ENCODE measurements at places on chromosomes 4 and X.
A peak's percentile ranks its signal among the peaks of the same experiment; 100 is the strongest.

DNA sequence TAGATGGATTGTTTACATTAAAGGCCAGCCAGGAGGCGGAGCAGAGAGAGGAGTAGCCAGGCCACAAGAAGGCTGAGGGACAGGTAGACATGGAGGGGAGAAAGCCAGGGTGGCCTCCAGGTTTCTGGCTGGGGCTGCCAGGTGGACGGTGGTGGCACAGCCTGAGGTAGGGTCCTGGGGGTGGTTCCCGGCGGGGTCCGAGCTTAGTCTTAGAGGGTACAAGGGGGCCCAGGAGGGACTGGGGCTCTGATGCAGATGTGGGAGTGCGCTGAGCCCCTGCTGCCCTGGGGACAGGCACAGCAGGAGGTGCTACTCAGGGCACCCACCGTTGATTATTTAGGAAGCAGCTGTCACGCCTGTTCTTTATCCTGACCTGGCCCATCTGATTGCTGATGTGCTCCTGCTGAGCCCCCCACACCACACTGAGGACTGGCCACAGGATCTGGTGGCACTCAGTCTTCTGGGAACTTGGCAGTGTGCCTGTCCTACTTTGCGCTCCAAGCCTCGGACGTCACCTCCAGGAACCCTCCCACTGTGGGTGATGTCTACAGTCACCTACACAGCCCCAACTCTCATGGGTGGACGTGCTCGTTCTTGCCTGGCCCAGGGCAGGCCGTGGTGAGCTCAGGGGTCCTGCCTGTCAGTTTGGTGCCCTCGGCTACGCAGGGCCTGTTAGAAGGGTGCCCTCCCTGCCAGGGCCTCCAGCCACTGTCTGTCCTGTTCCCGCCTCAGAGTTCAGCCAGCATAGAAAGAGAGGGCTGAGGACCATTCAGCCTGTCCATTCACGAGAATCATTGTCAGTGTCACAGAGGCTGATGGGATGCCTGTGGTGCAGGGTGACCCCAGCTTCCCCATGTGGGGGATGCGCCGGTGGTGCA, 12.0 kb downstream of the WFS1 start:
- DNase-seq: peak; percentile 20

GRCh38 chr4:84928089-84928488, 38.4 kb downstream of the WDFY3 start:
- DNase-seq: no peak

GRCh38 chr4:119032921-119033685, 102.5 kb upstream of the MYOZ2 start:
- no peak for DNase-seq

DNA sequence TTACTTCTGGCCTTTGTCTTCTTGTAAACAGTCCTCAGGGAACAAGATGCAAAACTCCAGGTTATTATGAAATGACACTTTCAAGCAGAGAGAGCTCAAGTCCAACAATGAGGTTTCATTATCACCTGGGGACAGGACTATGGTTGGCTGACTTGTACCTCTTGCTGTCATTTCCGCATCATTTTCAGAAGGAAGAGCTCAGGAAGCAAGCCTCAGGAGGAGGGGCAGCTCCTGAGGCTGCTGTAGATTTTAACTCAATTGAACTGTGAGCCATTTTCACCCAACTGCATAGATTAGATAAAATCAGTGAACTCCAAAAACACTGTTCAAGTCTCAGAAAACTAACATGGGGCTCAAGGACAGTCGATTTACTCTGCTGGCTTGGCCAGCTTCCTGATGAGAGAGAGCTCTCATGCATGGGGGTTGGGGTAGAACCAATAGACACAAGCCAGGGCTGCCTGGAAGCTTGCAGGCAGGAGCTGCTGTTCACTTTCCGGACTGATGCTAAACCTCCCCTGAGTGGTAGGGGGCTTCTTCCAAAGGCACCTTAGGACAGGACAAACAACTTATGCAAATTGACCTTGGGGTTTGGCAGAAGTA, 23.6 kb downstream of the TMEM255A start:
- DNase-seq: no peak

GRCh38 chr4:128583753-128584712, 225.5 kb upstream of the JADE1 start:
- DNase-seq: no peak

DNA sequence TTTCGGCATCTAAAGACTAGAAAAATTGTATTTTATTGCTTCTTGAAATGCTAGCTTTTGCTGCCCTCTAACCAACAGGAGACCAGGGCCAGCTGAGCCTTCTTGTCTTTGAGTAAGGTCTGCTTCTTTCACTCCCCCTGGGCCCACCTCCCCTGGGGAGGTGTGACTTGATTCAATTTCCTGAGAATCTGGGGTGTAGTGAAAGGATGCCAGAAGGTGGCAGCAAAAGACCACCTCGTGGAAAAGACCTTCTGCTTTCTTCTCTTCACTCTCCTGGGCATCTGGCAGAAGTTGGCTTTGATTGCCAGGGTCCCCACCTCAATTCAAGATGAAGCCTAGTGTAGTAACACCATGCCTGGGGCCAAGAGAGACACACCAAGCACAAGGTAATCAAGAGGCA, 96.5 kb upstream of the MAOA start:
- no peak for DNase-seq

- no peak for DNase-seq
These were observed 17.2 kb downstream of the NKX6-1 start for GRCh38 chr4:84481860-84482245.

- DNase-seq: no peak
These were observed 1040.0 kb downstream of the FAT4 start for GRCh38 chr4:126354784-126355183.

DNA sequence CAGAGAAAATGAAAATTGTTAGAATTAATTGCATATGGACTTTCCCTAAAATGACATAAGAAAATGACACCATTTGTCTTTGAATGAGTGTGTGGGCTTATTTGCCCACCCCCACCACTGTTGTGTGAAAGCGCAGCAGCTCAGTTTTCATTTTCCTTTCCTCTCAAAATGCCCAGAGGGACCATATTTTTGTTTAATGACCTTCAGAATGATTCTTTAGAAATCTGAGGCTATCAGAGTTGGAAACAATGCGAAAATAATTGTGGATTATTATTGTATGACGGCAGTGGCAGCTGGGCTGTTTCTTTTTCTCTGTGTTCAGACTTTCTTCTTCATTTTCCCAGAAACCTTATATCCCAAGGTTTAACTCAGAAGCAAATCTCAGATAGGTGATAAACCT, 44.6 kb upstream of the TEX13A start:
- DNase-seq: no peak

DNA sequence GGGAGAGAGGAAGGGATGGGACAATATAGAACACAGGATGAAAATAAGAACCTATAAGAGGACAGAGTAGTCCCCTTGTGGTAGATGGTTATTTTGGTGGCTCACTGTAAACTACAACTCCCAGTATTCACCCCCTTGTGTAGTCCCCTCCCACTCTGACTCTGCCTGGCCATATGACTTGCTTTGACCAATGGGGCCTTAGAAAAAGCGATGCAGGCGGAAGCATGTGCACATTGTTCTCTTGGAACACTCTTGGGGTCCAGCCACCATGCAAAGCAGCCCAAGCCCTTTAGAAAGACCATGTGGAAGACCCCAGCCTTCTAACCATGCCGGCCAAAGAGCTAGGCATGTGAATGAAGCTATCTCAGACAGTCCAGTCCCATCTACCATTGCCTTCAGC, 415.0 kb downstream of the BCOR start:
- no peak for DNase-seq

- DNase-seq: no peak
These were observed 859.2 kb upstream of the PRKX start for GRCh38 chrX:4572691-4573090.

DNA sequence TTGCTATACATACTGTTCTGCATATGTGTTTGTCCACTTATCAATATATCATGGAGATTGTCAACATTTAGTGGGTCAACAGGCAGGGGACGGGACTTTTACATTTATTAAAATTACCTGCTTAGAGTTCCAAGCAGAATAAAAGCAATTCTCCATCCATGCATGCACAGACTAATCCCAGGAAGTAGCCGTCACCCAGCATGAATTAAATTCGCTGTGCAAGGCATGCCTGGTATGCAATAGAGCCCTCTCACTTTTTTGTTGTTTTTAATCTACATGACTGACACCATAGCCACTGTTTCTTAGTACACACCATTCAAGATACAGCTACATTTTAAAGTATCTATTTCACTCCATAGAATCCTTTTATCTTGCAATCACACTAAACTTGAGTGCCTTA, 108.9 kb downstream of the USP46 start:
- DNase-seq: no peak

DNA sequence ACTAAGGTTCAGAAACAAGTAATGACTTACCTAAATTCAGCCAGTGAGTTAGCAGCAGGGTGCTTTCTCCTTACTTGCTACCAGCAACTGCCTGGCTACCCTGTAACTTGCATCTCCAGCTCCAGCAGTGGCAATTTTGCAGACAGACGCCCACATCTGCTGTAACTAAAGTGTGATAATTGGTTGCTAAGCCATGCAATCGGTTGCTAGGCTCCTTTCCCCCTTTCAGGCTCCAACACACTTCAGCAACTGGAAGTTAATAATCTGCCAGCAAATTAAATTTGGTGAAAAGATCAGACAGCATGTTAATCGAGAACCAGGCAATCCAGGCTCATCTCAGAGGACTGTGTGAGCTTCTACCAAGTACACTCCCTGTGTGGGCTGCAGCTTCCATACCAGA, 24.2 kb upstream of the ARHGEF9 start:
- no peak for DNase-seq

GRCh38 chrX:51459125-51459524, 37.3 kb downstream of the NUDT11 start:
- DNase-seq: no peak

DNA sequence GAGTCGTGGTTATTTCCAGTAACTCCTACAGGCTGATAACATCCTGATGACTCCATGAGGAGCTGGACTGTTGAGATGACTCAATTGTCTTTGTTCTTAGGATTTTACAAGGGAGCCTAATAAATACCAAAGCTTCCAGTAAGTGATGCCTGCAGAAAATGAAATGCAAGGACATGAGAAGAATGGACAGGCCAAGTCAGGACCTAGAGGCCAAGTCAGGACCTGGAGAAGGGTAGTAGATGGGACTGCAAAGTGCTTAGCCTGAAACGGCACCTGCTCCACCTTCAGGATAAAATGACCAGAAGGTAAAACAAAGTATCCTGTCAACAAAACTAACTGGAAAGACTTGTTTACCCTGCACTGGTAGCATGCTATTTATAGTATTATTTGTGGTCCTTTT, 6.4 kb upstream of the SLC10A6 start:
- no peak for DNase-seq

- no peak for DNase-seq
These were observed 2353.5 kb downstream of the ARAP2 start for GRCh38 chr4:33890841-33891240.

DNA sequence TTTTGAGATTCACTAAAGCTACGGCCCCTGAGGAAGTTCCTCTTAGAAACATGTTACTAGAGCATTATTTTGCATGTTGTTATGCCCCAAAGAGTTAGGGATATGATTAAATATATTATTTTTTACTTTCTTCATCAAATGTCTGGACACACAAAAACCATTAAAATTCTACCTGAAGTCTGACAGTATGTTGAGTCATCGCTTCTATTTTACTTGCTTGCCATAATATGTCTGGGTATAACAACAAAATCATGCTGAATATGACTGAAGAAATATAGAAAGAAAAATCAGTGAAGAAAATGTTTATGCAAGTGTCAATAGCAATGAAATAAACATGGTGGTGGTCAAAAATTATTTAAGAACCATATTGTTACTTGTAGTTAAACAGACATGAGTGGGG, 1818.5 kb upstream of the ADGRL3 start:
- DNase-seq: no peak

GRCh38 chr4:33628296-33628695, 2616.0 kb downstream of the ARAP2 start:
- DNase-seq: no peak
